Activated naive CD8-positive, alpha-beta T cell treated with anti-CD3 and anti-CD28 coated beads for 36 hours (primary cell): ENCODE measurements at places on chromosomes 7 and 10. TPM values are rescaled to one million over a fixed set of nuclear protein-coding genes. Genes with fewer than 3 reads are reported as not detected.

GRCh38 chr7:35728412-35729060 lies 33.6 kb upstream of the HERPUD2 start:
- DNase-seq, result no peak

- no peak for DNase-seq
Measured at GRCh38 chr7:63106506-63107388, 891.9 kb upstream of the ZNF722 start.

DNA sequence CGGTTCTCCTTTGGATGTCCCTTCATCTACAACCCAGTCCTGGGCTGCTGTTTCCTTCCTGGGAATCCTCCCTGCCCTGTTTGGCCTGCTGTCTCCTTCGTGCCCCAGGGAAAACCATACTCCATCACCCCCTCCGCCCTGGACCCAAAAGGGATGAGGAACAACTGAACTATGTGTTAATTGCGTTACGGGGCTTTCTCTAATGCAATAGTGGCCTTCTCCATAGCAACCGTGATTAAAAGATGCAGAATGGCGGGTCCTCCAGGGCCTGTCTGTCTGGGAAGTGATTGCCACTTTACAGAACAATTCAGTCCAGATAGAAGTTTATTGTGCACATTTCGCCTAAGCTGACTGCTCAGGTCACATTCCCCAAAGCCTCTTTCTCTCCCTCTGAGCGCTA lies 112.0 kb upstream of the FGFR2 start:
- no peak for DNase-seq

GATAD1 gene
- 14.9 TPM for total RNA-seq

GRCh38 chr7:72343991-72344390 lies 68.1 kb downstream of the CALN1 start:
- no peak for DNase-seq

DNA sequence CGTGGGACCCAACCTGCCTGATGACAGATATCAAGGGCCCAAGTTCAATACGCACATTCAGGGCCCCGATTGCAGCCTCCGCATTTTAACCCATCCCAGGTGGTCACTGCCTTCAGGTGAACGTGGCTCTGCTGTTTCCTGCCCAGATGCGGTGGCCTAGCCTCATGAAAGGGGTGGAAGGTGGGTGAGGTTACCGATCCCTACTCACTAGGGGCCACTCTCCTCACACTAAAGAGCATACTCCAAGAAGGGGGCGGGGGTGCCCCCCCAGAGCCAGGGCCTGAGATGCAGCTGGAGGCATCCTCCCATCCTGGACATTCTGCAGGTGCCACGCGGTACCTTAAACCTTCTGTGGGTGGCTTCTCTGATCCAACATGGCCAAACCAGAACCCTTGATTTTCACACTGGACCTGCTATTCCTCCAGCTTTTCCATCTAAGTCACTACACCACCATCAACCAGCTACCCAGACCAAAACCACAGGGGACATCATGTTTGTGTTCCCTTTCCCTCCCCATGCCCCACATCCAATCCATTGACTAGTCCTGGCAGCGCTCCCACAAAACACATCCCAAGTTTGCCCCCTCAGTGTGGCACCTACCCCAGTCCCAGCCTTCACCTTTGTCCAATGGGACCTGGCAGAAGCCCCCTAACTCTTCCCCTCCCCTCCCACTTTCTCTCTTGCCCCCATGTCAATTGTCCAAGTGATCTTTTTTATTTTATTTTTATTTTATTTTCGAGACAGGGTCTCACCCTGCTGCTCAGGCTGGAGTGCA lies 30.0 kb downstream of the PRLHR start:
- DNase-seq, result no peak

- DNase-seq, result no peak
Measured at GRCh38 chr7:92680442-92680841, 90.3 kb upstream of the FAM133B start.

DNA sequence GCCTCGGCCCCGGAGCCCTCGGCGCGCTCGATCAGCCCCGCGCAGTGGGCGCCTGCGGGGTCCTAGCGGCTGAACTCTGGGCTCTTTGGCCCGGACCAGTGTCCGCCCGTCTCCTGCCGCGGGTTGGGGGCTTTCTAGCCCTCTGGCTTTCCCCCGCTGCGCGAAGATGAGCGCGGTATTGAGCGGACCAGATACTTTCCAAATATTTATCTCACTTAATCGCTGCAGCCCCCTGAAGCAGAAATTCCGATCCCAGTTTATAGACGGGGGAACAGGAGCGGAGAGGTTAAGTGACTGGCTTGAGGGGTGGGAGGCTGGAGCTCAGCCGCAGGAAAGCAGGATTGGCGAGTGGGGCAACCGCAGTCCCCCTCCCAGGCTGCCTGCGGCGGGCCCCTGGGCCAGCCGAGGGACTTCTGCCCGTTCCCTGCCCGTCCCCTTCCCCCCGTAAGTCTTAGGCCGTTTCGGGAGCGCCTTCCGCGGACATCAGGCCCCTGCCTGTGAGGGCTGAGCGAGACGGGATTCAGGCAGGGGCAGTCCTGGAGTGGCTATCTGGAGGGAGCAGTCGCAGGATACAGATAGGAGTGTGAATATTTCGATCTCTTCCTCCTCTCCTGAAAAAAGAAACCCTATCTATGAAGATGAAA lies 565 bp downstream of the STRIP2 start:
- no peak for DNase-seq

ZNF438 gene
- total RNA-seq, result 2.5 TPM

DNA sequence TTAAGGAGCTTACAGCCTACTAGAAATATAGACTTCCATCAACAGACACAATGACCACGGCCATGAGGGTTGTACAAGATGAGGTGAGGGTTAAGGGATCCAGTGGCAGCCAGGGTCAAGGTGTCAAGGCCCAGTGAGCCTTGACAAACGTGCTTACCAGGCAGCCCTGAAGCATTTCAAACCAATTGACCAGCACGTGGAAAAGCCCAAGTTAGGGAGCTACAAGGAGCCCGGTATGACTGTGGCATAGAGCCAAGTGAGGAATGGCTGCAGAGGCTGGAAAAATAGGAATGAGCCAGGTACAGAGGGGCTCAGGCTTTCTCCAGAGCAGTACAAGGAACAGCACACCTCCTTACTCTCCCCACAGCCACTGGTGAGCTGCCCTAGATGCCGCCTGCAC lies 12.7 kb downstream of the AFAP1L2 start:
- DNase-seq, result no peak

- no peak for DNase-seq
Measured at GRCh38 chr7:108017776-108018151, 14.8 kb upstream of the LAMB1 start.

DNA sequence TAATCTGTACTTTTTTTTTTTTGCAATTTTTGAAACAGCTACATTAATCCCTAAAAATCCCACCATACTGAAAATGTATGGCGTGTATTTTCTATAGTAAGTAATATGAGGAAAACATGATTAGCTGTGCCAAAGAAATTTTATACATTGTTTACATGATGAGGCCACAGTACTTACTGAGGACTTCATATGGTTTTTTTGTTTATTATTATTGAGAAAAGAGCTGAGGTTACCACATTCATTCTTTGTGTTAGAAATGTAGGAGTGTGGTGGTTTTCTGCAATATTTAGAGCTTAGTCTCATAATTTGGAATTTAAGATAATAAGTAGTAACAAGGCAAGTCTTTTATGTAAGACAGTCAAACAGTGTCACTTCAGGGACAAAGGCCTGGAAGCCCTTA lies 45.1 kb downstream of the SLC25A40 start:
- DNase-seq, result no peak

SFRP4 gene
- not detected for total RNA-seq

- no peak for DNase-seq
Measured at GRCh38 chr10:43256531-43257346, 10.1 kb downstream of the RASGEF1A start.

GIMAP6 gene
- 34.8 TPM for total RNA-seq

MYL7 gene
- not detected for total RNA-seq
